ENCODE measurements at places on chromosomes 6 and 20.

- no peak for DNase-seq
Observed at GRCh38 chr20:40821429-40821828, 132.4 kb upstream of the MAFB start.

DNA sequence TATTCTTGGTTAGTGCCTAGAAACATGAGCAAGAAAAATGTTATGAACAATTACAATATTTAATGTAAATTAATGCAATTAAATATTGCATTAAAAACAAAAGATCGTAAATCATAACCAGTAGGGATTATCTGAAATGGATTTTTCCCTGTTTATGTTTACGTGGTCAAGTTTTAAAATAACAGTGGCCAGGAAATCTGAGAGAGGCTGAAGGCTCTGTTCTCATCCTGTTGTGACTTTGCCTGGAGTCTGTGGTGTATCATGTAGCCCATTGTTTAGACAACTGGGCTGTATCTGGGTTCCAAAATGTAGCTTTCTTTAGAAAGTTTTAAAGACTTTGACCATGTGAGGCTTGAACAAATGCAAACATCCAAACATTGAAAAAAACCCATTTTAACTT is 2.4 kb downstream of the MYO6 start:
- peak; percentile 33 for DNase-seq

- no peak for DNase-seq
Observed at GRCh38 chr6:114287461-114287860, 55.4 kb downstream of the HS3ST5 start.

GRCh38 chr6:125784365-125784764 is 6.4 kb upstream of the NCOA7 start:
- peak; percentile 51 for DNase-seq

- no peak for DNase-seq
Observed at GRCh38 chr6:52691718-52692117, 20.8 kb downstream of the TMEM14A start.

- peak; percentile 57 for DNase-seq
Observed at GRCh38 chr20:57223648-57224489, 42.6 kb downstream of the BMP7 start.

DNA sequence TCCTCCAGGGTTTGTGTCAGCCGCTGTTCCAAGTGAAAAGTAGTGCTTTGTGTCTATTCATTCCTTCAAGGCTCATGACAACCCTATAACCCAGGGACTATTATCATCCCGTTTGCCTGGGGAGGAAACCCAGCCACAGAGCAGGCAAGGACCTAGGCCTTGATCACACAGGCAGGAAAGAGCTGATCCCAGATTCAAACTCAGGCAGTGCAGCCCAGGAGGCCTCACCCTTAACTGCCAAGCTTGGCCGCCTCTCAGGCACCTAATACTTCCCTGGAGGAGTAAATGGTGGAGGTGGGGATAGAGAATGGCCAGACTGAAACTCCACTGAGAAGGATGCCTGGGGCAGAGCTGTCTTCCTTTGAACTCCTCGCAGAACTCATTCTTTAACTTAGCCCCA is 215.1 kb upstream of the QKI start:
- no peak for DNase-seq

DNA sequence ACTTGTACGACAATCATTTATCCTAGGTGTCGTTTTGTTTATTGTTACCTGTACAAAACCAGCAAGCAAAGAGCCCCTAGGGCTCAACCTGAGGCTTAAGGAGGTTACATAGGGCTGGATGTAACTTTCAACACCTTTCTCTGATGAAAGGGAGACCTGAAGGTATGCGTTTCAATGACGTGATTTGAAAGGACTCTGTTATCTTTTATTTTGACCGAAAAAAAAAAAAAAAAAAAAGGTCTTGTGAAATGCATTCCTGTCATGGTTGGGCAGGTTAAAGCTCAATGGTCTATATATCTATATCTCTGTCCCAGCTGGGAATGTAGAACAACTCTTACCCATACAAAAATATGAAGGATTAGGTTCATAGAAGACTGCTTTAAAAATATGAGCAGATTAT is 78.7 kb upstream of the SASH1 start:
- DNase-seq = no peak

DNA sequence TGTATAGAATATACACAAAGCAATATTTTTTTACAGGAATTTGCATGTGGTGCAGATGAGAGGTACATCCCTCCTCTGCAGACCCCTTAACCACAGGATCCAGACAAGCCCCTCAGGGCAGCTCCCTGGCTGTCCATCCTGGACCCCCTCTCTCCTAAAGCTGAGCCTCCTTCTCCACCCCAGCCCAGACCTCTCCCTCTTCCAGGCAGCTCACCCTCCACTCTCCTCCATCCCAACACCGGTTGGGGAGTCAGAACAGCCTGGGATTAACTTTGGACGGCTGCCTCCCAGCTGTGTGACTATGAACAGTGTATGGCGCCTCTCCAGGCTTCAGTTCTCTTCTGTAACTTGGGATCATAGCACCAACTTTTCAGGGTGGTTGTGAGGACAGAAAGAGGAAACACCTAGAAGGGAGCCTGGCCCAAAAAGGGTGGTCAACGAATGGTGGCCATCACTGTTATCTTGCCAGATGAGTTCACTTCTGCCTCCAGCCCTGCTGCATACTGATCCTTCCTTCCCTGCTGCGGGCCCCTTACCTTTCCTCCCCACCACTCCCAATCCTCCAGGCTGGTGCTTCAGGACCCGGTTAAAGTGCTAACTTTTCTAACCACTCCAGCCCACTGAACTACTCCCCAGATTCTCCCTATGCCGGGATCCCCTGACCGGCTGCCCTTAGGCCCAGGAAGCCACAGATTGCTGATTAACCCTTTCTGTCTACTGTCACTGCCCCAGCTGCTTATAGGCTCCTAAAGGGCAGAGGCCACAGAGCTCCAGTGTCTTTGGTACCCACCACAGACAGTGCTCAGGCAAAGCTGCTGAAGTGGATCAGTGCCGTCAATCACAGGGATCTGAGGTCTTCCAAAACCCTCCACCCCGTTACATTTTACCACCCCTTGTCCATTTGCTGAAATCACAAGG is 55.9 kb downstream of the GPR6 start:
- no peak for DNase-seq

- peak; percentile 8 for DNase-seq
Observed at GRCh38 chr6:137995371-137995770, 111.8 kb downstream of the PERP start.

GRCh38 chr6:115360602-115361325 is 699.9 kb downstream of the FRK start:
- no peak for DNase-seq

DNA sequence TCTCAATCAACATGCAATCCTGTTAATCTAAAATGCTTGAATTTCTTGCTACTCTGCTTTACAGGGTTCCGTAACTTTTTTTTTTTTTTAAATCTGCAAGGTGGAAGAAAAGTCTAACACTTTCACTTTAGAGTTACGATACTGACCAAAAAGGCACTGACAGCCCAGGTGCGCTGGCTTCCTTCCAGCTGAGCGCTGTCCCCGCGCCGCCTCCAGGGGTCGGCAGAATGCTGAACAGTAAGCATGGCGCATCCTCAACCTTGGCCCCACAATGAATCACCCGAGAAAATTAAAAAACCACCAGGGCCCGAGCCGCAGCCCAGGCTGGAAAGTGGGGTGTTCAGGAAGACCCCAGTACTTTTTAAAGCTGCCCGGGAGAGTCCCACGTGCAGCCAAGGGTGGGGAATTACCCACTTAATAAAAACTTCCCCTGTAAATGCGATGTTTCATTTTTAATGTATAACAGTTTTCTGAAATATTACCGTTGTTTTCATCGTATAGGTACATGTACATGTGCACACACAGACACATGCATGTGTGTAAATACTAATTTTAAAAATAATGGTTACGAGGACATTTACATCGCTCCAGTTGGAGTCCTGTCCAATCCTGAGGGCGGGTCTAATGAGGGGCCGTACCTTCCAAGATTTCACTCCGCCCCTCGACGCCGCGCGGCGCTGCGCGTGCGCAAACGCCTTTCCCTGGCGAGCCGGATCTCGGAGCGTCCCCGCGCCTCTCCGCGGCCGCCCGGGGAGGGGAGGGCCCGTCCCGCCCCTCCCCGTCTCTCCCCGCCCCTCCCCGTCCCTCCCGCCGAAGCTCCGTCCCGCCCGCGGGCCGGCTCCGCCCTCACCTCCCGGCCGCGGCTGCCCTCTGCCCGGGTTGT is at the start of gene GINM1:
TSS of gene GINM1 (plus strand) at position 849 of the 883 bp plus-strand sequence. CDS start 40 bp downstream, outside the sequence.
- peak; percentile 94 for DNase-seq

DNA sequence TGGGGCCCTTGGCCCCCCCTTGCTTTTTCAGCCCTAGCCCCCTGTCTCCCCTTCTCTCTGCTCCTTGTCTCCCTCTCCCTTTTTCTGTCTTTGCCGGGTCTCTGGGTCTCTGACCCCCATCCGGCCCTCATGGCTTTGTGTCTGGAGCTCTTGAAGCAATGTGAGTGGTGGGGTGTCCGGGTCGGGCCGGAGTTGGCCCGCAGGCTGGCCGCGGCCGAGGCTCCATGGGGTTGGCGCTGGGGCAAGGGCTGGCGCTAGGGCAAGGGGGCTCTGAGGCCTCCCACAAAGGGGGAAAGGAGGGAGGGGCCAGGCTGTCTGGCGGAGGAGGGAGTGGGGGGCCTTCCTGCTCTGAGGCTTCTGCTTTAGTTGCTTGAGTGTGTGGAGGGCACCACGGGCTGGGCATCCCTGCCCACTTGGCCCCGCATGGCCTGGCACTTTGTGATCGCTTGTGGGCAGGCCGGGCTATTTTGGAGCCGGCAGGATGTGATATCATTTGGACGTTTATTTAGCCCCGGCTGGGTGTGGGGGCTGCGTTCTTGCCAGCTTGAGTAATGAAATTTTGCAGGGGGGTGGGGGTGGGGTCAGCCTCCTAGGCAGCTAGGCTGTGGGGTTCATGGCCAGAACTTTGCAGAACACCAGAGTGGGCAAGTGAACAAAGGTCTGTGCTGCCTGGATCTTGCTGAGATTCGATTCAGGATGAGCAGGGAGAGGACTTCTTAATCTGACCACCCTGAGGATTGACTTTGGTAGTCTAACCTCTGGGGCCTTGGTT is 78.7 kb upstream of the MYL9 start:
- peak; percentile 82 for DNase-seq

DNA sequence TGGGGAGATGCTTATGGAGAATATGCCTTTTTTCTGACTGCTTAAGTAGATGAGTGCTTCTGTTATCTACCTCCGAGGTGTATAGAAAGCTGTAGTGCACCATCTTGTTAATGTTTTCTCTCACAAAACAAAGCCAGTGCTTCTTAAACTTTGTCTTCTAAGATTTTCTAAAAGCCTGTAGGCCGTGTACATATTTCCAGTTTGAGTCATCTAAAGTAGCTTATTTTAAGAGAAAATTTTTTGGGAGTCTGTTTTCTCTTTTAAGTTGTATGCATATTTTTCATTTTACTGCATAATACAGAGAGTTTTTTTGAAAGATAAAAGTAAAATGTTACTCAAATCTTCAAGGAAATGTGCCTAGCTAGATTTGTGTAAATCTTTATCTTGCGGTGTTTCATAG is 151.7 kb downstream of the GRIK2 start:
- peak; percentile 67 for DNase-seq

All from EL (cell line).